ENCODE measurements at places on chromosomes 3 and 15.
A peak's percentile ranks its signal among the peaks of the same experiment; 100 is the strongest.

DNA sequence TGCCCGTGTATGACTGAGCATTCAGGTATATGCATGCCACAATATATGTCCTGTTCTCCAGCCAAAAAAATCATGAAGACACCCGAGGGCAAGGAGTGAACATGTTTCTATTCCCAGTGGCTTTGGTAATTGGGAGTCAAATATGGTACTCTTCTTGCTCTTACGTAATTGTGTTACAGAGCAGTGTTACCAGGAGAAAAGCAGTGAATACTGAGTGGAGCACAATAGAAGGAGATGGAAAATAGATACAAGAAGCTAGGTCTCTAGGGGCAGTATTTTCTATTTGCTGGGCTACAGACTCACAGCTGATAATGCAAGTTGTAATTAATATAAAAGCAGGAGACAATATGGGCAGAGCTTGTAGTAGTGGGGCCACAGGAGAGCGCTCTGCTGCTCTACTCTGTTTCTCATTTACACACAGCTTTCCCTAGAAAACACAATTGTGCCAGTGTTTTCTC is 13.2 kb downstream of the MEIS2 start:
- no peak for DNase-seq

- DNase-seq: no peak
These were observed 262.4 kb downstream of the NLGN1 start for GRCh38 chr3:173659972-173660371.

DNA sequence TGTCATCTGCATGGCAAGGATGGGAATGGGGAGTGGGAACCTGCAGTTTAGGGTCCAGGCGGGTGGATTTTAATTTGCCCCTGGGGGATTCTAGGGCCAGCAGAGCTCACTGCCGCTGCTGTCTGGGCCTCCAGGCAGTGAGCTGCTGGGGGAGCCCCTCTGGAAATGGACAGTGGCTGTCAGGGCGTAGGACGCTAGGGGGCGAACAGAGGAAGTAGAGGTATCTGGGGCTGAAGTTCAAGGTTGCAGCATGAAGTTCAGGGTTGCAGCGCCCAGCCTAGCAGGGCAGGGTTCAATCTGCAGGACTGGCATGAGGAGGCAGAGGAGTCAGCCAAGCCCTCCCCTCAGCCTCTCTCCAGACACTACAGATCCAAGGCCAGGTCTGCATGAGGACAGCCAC is 49.5 kb downstream of the APBA2 start:
- peak; percentile 57 for DNase-seq

DNA sequence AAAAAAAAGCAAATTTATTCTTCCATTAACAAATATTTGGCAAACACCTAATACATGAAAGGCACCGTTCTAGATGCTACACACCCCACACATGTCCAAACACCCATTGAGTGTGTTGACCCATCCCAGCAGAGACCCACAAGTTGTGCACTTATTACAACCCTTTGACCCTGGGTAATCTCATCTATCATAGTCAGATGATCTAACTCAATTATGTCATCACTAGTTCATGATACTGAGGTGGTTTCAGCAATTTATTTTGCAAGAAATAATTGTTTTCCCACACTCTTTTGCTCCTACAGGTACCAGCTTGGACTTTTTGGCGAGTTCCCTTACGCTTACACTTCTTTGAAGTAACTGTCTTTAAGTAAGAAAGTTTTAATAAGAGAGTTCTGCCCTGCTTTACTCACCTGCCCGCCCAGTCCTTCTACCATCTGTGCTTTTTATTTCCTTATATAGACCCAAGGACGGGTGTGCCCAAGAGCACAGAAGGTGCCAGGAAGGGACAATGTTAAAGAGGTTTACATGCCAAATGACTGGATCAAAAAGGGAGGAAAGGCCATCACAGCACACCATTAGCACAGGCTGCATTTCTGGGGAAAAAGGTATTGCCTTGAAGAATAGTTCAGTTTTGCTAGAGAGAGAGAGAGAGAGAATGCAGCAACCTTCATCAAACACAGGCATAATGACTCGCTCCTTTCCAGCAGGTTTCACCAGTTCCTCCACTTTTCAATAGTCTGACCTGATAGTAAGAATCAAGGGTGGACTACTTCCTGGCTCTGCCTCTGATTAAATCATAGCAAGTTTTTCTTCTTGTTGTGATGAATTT is 54.5 kb upstream of the ATP11B start:
- DNase-seq: no peak

- no peak for DNase-seq
These were observed 3.8 kb downstream of the NCBP2 start for GRCh38 chr3:196938576-196938975.
